Natural killer cell treated with Interleukin-12 subunit alpha and Interleukin-12 subunit beta and Interleukin-15 and Interleukin-18, amount 100 ng/mL, for 72 hours (primary cell): ENCODE measurements at places on chromosomes 1 and 21.

- no peak for DNase-seq
Measured at GRCh38 chr1:204443260-204443619, 31.6 kb upstream of the PPP1R15B start.

DNA sequence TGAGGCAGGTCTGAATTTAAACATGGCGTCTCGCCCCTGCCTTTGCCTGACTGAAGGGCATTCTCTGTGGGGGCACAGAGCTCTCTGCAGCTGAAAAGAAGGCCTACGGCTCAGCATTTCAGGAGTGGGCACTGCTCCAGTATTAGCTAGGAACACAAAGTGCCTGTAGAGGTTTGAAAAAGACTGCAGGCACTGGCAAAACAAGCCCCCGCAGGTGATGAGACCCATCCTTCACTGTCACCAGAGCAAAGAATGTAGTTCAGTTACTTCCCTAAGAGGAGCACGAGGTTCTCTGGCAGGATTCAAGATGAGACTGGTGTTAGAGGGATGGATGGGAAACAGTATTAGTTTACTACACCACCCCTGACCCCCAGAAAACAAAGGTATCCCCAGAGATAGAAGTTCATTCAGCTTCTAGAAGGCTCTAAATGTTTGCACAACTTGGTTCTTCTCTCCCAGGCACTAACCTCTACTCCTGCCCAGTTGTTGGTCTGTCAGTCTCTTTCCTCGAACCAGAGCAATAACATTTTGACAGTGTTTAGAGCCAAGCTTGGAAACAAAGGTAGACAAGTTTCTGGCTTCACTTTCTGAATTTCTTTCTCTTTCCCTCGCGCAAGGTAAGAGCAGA, 101.9 kb upstream of the KCNE2 start:
- no peak for DNase-seq

DNA sequence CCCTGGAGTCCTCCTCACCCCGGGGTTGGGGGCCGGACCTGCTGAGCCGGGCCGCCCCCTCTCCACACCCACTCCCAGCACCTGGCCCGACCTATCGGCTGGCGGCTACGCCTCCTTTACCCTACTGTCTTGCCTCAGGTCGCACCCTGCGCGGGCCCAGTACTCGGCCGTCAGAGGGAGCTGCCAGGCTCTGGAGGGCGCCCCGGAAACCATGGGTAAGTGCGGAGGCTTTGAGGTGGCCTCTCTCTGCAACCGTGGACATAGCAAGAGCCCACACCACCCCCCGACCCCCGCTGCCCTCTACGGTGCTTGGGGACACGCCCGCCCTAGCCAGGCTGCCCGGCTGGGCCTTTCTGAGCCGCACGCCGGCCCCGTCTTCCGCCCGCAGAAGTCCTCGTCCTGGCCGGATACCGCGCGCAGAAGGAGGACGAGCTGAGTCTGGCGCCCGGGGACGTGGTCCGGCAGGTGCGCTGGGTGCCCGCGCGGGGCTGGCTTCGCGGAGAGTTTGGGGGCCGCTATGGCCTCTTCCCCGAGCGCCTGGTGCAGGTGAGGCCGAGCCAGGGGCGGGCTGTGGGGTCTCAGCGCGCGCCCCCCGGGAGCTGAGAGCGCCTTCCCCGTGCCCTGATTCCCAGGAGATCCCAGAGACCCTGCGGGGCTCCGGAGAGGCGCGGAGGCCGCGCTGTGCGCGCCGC, at the start of gene SH3D21:
Gene SH3D21 (plus strand): TSS at position 159 of the 692 bp plus-strand sequence. CDS start 53 bp downstream, at position 212.
- DNase-seq: no peak

DNA sequence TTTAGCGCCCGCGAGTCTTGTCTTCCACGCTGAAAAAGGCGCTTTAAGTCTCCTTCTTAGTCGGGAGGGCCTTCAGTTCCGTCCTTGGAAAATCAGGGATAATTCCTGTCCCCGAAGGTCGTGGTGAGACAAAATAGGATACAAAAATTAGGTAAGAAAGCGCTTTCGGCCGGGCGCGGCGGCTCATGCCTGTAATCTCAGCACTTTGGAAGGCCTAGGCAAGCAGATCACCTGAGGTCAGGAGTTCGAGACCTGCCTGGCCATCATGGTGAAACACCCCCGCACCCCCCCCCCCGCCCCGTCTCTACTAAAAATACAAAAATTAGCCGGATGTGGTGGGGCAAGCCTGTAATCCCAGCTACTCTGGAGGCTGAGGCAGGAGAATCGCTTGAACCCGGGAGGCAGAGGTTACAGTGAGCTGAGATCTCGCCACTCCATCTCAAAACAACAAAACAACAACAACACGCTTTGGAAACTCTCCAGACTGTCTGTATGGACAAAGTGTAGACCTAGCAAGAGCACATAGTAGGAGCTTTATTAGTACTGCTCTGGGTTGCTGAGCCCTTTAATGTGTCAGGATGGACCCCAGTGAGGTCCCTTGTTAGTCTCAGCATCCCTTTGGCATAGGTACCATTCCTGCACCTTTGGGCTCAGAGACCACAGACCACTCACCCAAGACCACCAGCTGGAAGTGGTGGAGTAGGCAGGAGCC, 790 bp upstream of the TMEM54 start:
- no peak for DNase-seq

DNA sequence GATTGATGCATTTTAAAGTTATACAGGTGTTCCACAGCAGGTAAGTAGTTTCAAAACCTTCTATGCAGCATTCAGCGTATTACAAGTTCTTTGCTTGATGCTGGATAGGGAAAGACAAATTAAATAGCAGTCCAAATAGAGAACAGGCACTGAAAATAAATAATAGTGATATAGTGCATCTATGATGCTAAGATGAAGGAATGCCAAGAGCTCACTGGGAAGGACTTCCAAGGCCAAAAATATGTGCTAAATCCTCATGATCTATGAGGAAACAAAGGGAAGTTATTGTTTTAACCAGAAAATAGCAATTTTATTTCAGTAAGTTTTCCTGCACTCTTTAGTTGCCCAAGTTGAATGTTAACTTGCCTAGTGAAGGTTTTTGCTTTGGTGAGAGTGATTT, 127.8 kb upstream of the GREM2 start:
- DNase-seq: no peak

GRCh38 chr1:235745503-235746136, 96.0 kb upstream of the GNG4 start:
- no peak for DNase-seq

GRCh38 chr1:89133747-89134146, 7.8 kb upstream of the GBP2 start:
- DNase-seq: no peak

DNA sequence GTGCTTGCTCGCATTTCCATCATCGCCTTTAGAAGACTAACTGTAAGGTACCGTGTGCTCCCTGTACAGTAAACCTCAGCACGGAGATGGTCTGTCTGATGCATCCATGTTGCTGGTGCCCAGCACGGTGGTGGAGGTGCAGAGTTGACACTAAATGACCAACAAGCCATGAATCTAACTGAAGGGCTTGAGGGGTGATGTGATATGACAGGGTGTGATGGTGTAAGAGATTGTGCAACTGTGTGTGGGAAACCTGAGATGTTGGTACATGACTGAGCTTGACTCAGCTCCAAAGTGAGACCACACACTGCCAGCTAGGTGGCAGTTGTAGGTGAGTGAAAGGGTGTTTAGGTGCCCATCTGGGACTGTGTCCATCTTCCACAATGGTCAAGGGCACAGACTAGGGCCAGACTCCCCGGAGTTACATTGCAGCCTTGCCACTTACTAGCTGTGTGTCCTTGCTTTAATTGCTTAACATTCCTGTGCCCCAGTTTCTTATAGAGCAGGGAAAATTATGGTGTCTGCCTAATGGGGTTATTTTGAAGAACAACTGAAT, 21.4 kb downstream of the SLC2A1 start:
- peak; percentile 86 for DNase-seq

DNA sequence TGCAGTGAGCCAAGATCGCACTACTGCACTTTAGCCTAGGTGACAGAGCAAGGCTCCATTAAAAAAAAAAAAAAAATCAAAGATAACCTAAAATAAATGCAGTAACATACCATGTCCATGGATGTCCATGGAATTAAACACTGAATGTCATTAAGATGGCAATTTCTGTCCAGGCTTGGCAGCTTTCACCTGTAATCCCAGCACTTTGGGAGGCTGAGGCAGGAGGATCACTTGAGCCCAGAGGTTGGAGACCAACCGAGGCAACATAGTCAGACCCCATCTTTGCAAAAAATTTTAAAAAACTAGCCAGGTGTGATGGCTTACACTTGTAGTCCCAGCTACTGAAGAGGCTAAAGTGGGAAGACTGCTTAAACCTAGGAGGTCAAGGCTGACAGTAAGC, 100.1 kb downstream of the RUSC1 start:
- no peak for DNase-seq

GRCh38 chr1:47813970-47814369, 183.2 kb downstream of the TRABD2B start:
- no peak for DNase-seq

- DNase-seq: no peak
Measured at GRCh38 chr1:109253803-109254620, 4.7 kb downstream of the CELSR2 start.
